ENCODE measurements at places on chromosomes 11 and 22. TPM values are rescaled to one million over a fixed set of nuclear protein-coding genes. Genes with fewer than 3 reads are reported as not detected.

The APOL4 gene
- 35.2 TPM for total RNA-seq

The CD3E gene
- not detected for total RNA-seq

The ANKK1 gene
- total RNA-seq, result not detected

The CRYBA4 gene
- total RNA-seq, result not detected

The LUZP2 gene
- not detected for total RNA-seq

The OOSP4A gene
- total RNA-seq, result not detected

DNA sequence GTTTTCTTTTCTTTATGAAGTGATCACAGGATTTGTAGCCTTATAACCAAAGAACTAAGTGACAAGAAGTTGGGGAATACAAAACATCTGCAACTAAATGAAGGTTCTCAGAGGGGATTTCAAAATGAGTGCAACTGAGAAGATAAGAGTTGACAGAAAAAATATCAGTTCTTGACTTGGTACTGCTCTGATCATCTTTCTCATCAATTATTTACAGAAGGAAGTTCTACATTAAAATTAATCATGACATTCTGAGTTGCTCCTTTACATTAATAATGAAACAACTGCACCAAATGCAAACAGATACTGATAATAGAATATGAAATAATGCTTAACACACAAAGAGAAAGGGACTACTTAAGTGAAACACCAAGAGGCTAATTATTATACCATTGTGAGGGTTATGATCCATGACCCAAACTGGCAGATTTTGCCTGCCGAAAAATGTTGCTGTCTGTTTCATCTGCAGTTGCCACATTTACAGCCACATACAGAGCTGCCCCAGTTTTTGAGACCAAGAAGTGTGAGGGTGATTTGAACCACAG, 561.9 kb upstream of the ANO5 start:
- DNase-seq, result no peak
- H3K4me3 ChIP-seq, result no peak overlapping the region
- H3K4me1 ChIP-seq, result no peaks in the 10 kb centered on the region
- H3K27me3 ChIP-seq, result no peaks in the 10 kb centered on the region
- H3K27ac ChIP-seq, result no peak overlapping the region
- no peaks in the 10 kb centered on the region for H3K36me3 ChIP-seq

DNA sequence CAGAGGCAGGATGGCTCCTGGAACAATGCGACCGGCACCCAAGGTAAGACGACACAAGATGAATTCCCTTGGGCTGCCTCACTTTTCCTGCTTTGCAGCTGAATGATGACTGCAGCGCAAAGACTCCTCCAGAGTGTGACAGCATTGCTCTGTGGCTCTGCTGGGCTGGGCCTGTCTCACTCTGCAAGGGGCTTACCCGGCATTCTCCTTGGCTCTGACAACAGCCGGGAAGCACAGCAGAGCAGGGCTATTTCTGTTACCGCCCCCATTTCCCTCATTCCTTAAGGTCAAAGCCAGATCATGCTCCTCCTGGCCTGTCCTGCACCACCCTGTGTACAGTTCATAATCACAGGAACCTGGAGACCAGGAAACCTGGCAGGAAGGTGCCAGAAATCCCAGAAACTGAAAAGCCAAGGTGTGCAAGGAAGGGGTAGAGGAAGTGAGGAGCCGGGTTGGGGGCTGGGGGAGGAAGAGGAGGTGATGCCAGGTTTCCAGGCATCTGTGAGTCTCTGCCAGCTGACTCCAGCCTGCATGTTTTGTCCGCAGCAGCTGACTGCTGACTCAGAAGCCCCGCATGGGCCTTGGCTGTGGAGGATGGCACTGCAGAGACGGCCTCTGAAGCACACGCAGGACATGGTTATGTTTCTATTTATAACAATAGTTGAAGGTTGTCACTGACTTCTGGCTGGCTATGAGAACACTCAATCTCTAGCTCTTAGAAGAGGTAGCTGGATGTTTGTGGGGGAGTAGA, 113.6 kb downstream of the MICAL3 start:
- peak overlapping the region; percentile 74 for H3K27ac ChIP-seq
- no peaks in the 10 kb centered on the region for H3K4me1 ChIP-seq
- no peaks in the 10 kb centered on the region for H3K36me3 ChIP-seq
- peak; percentile 71 for DNase-seq
- H3K4me3 ChIP-seq, result no peak overlapping the region

DNA sequence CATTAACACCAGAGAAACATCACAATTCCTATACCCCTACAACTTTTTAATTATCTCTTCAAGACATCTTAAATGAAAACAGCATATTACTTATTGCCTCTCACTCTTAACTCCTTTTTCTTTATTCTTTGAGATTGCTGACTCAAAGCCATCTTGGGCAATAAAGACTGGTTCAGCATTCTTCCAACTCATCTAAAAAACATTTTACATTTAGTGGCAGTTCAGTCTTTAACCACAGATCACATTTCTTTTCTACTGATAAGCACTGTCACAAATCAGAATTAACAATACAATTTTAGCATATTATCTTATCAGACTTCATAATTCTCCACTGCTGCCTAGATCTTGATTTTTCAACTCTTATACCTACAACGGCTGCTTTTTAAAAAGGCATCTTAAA, 34.0 kb downstream of the SIK3 start:
- no peak overlapping the region for H3K4me3 ChIP-seq
- H3K4me1 ChIP-seq, result no peaks in the 10 kb centered on the region
- no peaks in the 10 kb centered on the region for H3K27me3 ChIP-seq
- no peak for DNase-seq
- no peak overlapping the region for H3K27ac ChIP-seq
- H3K36me3 ChIP-seq, result no peaks in the 10 kb centered on the region

DNA sequence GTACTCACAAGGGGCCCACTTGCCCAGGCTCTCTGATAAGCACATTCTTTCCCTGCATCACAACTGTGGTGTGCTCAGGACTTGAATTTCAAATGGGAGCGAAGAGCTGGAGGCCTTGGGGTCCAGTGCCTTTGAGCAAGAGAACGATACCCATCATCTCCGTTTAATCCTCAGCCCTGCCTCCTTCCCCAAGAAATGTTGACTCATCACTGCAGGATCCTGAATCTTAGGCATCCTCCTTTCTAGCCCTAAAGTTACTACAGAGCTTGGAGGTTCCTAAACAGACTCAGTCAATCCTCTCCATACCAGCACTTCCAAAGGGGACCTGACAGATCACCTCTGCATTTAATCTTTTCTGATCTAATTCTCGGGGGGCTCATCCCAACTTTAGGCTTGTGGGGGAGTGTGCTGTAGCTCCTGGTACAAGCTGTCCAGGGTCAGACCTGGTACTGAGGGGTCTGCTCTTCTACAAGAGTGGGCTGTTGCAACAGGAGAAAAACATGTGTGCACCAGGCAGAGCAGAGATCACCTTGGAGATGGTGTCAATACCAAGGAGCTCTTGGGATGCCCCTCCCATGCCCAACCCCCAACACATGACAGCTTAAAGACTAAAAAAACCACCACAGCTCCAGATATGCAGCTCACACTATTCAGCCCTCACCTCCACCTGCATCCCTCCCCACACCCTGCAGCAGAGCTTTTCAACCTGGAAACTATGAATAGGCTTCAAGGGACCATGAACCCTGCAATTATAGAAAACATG, 3.9 kb upstream of the PRG2 start:
- DNase-seq, result no peak
- no peaks in the 10 kb centered on the region for H3K27me3 ChIP-seq
- no peak overlapping the region for H3K4me3 ChIP-seq
- H3K36me3 ChIP-seq, result no peaks in the 10 kb centered on the region
- H3K4me1 ChIP-seq, result no peaks in the 10 kb centered on the region
- H3K27ac ChIP-seq, result no peak overlapping the region

DNA sequence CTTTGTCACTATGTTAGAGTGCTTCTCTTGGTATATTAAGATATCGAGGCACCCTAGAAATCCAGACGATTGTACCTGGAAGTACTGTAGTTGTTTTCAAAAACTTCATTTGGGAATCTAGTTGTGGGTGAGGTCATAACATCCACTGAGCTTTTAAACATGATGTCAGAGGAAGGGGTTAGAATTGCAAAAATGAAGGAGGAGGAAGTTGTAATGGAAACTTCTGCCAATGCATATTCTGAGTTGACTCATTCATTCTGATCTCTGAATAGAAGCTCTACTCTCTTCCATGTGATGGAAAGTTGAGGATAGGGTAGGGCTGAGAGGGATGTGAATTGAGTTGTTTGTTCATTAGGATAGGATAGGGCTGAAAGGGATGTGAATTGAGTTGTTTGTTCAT, 7.7 kb downstream of the CD44 start:
- no peaks in the 10 kb centered on the region for H3K4me1 ChIP-seq
- H3K27ac ChIP-seq, result peak overlapping the region; percentile 3
- H3K4me3 ChIP-seq, result no peak overlapping the region
- no peaks in the 10 kb centered on the region for H3K36me3 ChIP-seq
- H3K27me3 ChIP-seq, result no peaks in the 10 kb centered on the region

DNA sequence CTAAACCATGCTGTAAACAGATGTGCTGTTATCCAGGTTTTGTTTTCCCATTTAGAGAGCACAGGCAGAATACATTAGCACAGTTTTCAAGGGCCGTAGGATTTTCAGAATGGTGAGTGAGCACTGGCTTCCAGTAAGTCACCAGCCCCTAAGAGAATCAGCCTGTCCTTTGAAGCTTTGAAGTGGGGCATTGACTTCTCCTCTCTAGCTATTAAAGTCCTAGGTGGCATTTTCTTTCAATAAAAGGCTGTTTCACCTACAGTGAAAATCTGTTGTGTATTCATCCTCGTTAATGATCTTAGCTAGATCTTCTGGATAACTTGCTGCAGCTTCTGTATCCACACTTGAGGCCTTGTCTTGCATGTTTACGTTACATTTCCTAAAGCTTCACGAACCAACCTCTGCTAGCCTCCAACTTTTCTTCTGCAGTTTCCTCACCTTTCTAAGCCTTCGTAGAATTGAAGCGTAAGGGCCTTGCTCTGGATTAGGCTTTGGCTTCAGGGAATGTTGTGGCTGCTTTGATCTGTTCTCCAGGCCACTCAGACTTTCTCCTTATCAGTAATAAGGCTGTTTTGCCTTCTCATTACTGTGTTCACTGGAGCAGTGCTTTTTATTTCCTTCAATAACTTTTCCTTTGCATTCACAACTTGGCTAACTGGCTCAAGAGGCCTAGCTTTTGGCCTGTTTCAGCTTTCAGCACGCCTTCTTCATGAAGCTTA, 15.5 kb downstream of the CECR2 start:
- no peaks in the 10 kb centered on the region for H3K27me3 ChIP-seq
- no peak for DNase-seq
- no peak overlapping the region for H3K4me3 ChIP-seq

DNA sequence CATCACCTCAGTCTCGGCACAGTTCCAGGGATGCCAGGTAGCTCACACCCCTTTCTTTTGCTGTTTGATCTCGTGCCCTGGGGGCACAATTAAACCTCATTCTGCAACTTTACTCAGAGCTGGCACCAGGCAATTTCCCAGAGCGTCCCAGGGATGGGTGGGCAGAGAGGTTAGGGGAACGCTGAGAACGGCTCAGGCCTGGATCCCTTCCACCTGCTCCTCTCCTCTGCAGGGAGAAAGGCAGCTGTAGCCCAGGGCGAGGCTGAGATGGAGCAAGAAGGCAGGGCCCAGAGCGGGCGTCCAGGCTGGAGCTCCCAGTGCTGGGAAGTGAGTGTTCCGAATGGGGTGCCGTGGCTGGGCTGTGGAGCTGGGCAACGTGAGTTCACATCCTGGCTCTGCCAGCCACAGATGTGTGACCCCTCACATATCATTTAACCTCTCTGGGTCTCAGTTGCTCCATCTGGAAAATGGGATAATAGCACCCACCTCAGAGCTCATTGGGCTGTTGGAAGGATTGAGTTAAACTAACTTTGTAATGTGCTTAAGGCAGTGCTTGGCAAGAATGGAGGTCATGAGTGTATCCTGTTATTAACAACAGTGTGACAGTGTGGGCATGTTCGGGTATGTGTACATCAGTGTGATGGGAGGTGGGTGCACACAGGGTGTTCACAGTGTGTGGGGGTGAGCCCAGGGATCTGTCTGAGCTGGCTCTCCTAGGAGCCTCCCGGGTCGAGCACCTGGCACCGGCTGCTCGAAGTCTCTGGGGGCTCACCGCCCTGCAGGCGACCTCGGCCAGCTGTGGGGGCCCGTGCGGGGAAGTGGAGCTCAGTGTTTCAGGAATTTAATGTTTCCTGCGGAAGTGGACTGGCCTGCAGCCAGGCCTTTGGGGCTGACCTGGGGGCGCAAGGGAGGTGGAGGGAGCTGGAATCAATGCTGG, 15.5 kb downstream of the OTUB1 start:
- no peaks in the 10 kb centered on the region for H3K4me1 ChIP-seq
- peak; percentile 49 for DNase-seq
- no peak overlapping the region for H3K4me3 ChIP-seq
- peak overlapping the region; percentile 5 for H3K27ac ChIP-seq
- no peaks in the 10 kb centered on the region for H3K36me3 ChIP-seq

DNA sequence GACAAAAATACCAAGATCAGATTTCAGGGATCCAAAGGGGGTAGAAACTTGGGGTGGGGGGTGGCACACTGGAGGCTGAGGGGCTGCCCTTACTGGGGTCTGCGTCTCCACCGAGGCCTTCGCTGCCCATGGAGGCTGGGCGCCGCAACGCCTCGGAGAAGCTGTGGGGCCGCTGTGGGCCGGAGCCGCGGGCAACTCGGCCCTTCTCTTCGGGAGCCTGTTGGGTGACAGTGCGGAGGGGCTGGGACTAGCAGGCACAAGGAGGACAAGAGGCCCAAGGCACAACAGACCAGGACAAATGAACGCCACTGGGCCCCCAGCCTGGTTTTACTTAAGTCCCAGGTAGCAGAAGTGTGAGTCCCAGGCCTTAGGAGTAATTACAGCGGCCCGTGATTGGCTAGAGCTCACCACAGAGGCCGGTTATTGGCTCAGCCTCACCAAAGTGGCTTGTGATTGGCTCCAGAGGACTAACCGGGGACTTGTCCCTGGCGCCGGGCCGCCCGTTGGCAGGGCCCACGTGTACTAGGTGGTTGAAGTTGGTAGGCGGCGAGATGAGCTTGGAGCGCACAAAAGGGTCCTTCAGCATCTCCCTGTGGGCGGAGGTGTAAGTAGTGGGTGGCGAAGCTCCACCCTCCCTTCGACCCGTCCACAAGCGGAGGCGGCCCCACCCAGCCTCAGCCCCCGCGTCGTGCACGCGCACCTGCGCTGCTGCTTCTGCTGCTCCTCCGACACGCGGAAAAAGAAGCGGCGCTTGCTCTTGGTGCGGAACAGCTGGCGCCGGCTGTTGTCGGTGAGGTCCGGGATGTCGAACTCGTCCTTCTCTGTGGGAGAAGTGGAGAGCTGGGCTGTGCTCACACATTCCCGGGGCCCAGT, 16.5 kb upstream of the MEN1 start:
- no peak for DNase-seq
- H3K4me3 ChIP-seq, result no peak overlapping the region
- H3K27me3 ChIP-seq, result no peaks in the 10 kb centered on the region
- H3K4me1 ChIP-seq, result no peaks in the 10 kb centered on the region
- H3K27ac ChIP-seq, result no peak overlapping the region

DNA sequence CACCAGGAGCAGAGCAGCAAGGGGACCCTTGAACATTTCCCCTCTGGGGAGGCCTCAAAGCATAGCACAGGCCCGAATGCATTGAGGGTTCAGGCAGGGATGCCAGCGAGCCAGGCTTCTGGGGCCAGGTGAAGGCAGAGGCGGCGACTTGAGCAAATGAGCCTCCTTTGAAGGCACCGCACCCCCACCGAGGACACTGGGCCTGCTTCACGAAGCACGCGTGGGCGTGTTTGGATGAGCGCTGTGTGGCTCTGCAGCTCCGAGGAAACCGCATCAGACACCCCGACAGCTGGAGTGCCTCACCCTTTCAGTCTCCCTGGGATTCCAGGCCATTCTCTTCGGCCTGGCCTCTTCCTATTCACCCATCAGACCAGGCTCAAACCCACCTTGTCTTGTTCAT, 301.8 kb downstream of the NTM start:
- H3K4me3 ChIP-seq, result no peak overlapping the region
- no peaks in the 10 kb centered on the region for H3K27me3 ChIP-seq
- no peak for DNase-seq
- no peaks in the 10 kb centered on the region for H3K4me1 ChIP-seq
- no peak overlapping the region for H3K27ac ChIP-seq

Measured in uterus (tissue), 4 donors.